ENCODE measurements at places on chromosomes 1 and 21. TPM values are rescaled to one million over a fixed set of nuclear protein-coding genes. Genes with fewer than 3 reads are reported as not detected.

HMCN1 gene
- polyA plus RNA-seq: 20.3 TPM

- DNase-seq: no peak
These were observed 5.8 kb downstream of the ZMYND12 start for GRCh38 chr1:42450061-42450460.

RPTN gene
- not detected for polyA plus RNA-seq

DNA sequence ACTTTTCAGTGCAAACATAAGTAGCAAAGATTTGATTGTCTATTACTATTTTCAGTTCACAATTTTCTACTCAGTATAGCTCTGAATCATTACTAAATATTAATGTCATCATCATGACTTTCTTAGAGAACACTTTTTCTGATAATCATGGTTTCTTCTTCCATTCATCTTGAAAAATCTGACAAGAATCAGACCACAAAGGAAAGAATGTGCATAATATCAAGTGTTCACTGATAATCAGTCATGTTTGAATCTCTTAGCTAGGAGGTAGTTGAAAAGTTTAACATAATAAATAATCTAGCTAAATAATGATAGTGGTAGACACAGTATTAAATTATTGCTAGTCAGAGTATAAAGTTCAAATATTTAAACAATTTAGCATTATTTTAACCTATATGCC lies 133.2 kb downstream of the BRINP3 start:
- DNase-seq: no peak

- DNase-seq: no peak
These were observed 18.0 kb upstream of the ARHGEF16 start for GRCh38 chr1:3436451-3436850.

AMIGO1 gene
- 10.8 TPM for polyA plus RNA-seq

MEX3A gene
- polyA plus RNA-seq: 30.7 TPM

Measured in muscle of back (tissue), 13 donors.